ENCODE measurements at places on chromosomes 5 and 9.

GRCh38 chr9:123422635-123423310 lies 66.8 kb downstream of the CRB2 start:
- no peak for DNase-seq

GRCh38 chr9:35481347-35481975 lies 8.4 kb upstream of the RUSC2 start:
- DNase-seq = no peak

DNA sequence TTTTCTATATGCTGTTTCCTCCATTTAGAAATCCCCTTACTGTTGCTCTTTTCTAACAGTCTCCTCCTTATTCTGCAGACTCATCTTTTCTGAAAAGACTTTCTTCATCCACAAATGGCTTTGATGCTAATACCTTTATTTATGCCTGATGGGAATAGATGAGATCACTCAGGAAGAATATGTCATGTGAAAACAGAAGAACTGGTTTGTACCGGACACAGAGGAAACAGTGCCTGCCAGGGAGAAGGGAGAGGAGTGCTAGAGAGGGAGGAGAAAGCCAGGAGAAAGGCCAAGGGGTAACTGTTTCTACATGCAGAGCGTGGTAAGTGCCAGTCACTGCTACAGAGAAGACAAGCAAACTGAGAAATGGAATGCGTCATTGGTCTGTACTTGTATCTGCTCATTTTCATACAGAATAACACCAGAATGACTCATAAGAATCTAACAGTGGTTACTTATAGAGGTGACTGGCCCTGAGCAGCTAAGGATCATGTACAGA lies 45.9 kb upstream of the PJA2 start:
- peak; percentile 92 for DNase-seq

DNA sequence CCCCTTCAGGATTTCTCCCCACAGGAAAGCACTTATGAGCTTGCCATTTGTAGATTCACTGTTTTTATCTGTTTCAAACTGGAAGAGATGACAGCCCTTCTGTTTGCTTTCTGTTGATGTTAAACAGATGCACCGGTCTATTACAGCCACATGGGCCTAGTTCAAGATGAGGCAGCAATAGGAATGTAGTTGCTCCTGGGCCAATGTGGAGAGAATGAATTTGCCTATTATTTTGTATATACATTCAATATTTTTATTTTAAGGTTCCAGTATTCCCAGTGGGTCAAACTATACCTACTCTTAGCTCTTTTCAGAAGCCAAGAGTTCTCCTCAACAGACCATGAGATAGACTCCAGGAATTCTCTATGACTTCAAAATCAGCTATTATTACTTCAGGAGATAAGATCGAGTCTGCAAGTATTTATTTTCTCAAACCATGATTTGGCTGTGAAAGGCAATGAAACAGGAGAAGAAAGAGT lies 461.6 kb downstream of the RASEF start:
- peak; percentile 16 for DNase-seq

DNA sequence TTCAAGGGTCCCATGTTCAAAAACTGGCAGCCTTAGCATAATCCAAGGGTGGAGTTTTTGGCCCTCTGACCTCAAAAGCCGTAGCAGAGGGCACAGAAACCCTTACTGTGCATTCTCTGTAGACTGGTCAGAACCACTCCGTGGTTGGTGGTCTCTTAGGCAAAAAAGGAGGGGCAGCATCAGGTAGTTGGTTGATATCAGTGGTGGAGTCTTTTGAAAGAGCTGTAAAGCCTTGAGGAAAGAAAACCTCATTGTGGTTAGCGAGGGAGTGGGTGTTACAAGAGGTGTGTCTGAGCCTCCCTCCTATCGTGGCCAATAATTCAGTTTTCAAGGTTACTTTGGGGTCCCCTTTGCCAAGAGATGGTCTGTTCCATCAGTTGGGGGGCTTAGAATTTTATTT lies 40.9 kb downstream of the ARHGEF28 start:
- no peak for DNase-seq

GRCh38 chr5:157571357-157571827 lies 4.2 kb downstream of the ADAM19 start:
- no peak for DNase-seq

DNA sequence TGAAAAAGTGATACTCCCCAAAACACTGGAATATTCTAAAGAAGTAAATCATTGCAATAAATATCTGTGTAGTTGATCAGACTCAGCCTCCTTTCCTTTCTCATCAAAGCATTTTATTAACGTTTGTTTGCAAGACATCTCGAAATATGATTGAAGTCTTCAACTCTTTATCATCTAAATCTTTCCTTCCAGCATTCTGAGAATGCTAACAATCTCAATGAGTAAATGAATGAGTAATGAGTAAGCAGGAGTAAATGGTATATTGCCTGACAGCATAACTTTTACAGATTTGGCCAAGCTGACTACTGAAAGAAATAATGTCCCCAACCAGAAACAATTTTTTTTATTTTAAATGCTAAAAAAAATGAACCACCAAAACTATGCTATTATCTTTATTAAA lies 157.1 kb downstream of the SLCO4C1 start:
- no peak for DNase-seq

DNA sequence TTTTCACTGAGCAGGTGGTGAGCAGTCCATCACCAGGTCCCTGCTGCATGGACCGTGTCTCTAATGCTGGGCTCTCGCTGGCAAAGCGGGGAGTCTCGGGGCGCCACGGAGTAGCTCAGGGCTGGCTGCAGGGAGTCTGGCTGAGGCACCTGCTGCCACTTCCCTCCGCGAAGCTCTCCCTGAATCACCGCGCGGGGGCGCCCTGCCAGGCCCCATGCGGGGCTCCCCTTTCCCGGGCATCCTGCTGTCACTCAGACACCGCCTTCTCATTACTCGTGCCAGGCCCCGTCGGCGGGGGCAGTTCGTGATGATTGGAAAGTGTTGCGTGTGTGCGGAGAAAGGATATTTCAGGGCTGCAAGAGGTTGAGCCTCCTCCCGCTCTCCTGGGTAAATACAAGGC lies 335.8 kb downstream of the IRX2 start:
- DNase-seq = no peak

DNA sequence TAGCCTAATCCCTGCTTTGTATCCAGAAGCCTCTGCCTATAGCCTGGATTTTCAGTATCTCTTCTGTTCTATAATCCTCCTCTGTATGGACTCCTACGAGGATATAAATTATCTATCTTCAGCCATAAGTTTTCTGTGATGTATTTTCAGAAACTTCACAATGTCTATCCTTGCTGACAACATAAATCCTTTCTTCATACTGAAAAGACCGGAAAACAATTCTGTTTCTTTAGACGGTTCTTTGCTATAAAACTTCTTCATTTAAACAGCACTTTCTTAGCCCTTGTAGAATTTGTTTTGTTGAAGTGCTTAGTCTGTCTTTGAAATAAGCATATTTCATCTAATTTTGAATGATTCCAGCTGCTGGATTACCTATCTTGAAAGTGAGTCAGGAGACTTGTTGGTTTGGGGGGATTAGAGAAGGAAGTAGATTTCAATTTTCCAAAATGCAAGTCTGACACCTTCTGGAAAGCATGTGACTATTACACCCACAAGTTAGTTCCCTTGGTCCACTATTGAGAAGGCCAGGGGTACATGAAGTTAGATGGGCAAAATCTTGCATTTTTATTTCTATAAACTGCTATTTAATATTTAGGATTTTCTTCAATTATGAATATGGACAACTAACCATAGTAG lies 96.3 kb upstream of the RANBP3L start:
- no peak for DNase-seq

GRCh38 chr5:127400539-127400938 lies 109.9 kb downstream of the MEGF10 start:
- DNase-seq = no peak

DNA sequence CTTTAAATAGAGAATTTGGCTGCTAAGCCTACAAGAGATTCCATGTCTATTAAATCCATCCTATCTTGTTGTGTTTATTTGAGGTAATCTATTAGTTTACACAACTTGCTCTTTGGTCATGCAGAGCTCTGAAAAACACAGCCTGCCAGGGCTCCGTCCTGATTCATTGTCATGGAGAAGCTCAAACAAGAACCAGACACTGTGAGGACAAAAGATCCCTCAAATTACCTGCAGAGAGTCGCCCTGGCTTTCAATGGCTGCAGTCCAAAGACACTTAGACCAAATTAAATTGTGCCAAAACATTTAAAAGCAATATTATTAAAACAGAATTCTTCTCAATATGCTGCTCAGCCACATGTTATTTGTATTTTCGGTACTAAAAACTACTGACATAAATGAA lies 60.1 kb downstream of the CDH18 start:
- no peak for DNase-seq

DNA sequence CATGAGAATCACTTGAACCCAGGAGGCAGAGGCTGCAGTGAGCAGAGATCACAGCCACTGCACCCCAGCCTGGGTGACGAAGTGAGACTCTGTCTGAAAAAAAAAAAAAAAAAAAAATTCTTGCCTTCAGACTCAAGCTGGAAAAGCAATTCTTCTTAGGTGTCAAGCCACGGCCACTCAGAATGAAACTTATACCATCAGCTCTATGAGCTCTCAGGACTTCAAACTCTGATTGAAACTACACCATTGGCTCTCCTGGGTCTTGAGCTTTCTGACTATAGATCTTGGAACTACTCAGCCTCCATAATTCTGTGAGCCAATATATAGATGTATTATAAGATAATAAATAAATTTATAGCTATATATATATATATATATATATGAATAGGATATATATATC lies 12.9 kb upstream of the FGF10 start:
- no peak for DNase-seq

- DNase-seq = no peak
Observed at GRCh38 chr5:9363449-9363848, 182.4 kb downstream of the SEMA5A start.

GRCh38 chr5:110053824-110054223 lies 364.1 kb downstream of the MAN2A1 start:
- no peak for DNase-seq

DNA sequence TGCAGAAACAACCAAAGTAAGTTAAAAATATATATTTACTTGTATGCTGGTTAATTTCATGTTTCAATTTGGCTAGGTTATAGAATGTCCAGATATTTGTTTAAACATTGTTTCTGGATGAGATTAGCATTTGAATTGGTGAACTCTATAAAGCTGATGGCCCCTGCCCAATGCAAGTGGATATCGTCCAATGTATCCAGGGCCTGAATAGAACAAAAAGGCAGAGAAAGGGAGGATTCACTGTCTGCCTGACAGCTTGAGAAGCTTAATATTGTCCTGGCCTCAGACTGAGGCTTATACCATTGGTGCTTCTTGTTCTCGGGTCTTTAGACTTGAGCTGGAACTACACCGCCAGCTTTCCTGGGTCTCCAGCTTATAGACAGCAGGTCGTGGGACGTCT lies 446.7 kb upstream of the ACTBL2 start:
- no peak for DNase-seq

DNA sequence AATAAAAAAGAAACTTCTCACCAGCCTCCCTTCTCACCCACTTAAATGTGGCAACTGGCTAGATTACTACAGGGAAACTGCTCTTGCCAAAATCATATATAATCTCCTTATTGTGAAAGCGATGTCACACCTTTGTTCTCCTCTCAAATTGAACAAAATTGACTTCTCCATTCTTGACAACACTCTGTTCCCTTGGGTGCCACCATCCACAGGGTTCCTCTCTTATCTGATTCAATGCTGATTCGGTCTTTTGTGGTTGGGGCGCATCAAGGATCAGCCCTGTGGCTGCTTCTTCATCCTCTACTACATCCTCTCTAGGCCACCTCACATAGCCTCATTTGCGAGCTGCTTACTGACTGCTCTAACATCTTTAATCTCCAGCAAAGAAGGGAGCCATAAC lies 86.1 kb downstream of the EDIL3 start:
- no peak for DNase-seq

- no peak for DNase-seq
Observed at GRCh38 chr5:117562647-117563046, 988.0 kb upstream of the SEMA6A start.

DNA sequence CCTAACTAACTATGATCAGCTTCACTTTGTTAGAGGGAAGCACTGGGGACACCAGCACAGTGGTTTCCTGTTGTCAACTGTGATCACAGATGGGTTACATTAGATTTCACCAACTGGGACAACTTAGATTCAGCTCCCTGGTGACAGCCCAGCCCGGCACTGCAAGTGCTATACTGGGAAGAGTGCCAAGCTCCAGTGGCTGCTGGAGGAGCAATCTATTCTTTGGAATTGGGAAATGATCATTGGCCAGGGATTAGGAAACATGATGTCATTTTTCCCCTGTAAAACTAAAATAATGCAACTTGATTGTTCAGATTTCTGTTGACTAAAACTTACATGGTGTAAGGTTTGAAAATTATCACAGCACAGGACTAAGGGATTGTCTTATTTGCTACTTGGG lies 33.2 kb downstream of the PTGR1 start:
- DNase-seq = no peak

DNA sequence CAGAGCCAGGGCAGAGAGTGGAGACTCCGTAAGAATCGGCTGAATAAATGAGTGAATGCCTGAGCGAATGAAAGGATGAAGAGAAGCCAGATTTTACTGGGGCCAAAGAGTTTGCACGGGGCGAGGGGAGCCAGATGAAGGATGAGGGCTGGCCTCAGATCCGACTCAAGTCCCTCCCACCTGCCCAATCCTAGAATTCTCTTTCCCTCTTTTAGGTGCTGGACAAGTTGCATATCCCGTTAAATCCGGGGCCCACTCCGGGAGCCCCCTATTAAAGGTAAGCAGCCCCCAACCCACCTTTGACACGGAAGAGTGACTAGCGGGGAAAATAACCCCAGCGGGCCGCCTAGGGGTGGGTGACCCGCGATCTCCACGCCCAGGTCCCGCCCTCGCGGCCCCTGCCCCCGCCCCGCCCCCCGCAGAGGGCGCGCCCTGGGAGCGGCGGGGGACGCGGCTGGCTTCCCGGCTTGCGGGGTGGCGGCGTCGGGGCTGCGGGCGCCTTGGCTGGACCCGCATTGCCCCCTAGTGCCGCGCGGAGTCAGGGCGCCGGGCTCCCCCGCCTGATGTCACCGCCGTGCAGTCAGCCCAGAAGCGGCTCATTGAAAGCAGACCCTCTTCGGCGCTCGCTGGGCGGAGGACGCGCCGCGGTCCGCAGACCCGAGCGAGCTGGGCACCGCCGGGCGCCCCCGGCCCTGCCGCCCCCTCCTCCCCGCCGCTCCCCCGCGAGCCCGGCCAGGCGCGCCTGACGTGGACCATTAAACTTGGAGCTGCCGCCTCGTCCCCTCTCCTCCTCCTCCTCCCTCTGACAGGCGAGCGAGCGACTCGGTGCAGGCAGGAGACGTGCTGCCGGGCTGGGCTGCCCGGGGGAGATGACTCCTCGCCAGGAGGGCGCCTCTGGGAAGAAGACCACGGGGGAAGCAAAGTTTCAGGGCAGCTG lies at the start of gene ADRA1B:
TSS of gene ADRA1B (plus strand) at position 579 of the 937 bp plus-strand sequence. CDS start 424 bp downstream, outside the sequence.
- no peak for DNase-seq

- no peak for DNase-seq
Observed at GRCh38 chr5:161258438-161258837, 288.1 kb downstream of the GABRB2 start.

DNA sequence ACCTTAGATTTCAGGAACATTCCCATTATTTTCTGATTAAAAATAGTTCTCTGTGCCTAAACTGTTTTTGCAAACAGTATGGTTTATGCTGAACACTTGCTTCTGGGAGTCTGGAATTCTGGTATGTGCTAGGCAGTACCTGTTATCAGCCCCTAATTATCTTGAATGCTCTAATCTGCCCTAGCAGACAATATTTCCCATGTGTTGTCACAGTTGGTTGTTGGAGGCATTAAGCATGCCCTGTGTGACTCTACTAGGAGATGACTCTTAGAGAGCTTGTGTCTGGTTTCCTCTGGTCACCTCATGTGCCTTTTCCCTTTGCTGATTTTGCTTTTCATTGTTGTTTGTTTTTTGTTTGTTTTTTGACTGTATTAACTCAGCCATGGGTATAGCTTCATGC lies 36.6 kb downstream of the UHRF2 start:
- DNase-seq = no peak

Measured in AG04449 (cell line).